ENCODE measurements at places on chromosomes 3 and 15.

- DNase-seq = no peak
Measured at GRCh38 chr3:115332998-115333397, 185.9 kb upstream of the ZBTB20 start.

GRCh38 chr3:58188921-58189451 is 21.8 kb downstream of the DNASE1L3 start:
- DNase-seq = no peak

DNA sequence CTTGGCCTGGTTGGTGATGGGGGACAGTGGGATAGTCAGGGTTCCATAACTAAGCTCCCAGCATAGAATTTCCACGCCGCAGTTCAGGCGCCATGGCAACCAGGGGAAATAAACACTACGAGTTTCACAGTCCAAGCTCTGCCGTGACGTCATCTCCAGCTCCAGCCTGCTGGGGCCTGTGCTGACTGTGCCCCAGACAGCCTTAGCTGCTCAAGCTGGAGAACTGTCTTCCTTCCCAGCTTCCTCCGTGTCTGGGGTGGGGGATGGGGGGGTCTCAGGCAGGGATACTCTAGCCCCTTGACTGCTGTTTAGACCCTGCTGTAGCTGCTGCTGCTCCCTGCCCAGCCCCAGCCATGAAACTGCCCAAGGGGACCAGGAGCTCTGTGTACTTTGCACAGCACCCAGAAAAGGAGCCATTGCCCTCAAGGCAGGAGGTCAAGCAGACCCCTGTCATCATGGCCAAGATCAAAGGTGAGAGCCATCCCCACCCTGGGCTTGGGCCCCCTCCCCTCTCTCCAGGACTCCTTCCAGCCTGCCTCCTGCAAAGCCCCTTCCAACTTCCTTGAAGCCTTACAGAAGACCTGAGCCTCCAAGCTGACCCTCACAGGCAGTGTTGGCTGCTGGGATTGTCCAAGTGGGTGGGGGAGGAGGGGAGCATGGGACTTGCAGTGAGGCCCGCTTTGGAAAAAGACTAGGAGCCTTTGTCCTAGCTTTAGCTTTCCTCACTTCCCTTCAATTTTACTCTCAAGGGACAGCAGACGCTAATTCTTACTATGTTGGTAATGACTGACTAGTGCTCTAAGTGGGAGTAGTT is 11.4 kb upstream of the CSPG4 start:
- DNase-seq = no peak

DNA sequence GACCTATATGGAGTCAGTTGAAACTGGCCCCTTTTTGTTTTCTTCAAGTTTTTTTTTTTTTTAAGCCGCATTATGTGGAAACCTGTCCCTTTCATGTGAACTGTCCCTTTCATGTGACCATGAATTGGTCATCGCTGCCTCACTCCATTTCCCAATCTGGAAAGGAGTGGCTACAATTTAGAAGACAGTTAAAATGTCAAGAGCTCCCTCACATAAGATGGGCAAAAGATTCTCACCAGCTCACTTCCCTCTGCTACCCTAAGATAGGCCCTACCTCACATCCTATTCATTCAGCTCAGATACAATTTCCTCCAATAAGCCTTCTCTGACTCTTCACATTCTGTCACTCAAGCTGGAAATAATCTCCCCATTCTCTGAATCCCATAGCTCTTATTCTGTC is 111.3 kb upstream of the BCL6 start:
- DNase-seq = no peak

DNA sequence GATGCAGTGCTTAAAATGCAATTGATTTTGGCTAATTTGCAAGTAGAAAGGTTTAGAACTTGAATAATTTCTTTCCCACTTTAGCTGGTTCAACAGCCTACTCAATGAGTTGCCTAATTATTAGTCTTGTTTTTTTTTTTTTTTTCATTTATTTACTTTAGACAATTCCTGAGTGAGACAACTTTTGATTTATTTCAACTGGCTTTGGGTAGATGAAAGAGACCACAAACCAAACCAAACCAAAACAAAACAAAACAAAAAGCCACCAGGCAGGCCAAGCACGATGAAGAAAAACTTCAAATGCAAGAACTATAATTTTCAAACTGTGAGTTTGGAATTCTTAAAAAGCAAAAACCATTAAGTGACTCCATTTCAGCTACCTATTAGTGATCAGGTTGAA is 469.9 kb downstream of the GBE1 start:
- no peak for DNase-seq

GRCh38 chr15:77500989-77501388 is 80.3 kb downstream of the HMG20A start:
- DNase-seq = no peak

GRCh38 chr15:75591655-75592364 is 12.7 kb upstream of the PTPN9 start:
- DNase-seq = no peak

DNA sequence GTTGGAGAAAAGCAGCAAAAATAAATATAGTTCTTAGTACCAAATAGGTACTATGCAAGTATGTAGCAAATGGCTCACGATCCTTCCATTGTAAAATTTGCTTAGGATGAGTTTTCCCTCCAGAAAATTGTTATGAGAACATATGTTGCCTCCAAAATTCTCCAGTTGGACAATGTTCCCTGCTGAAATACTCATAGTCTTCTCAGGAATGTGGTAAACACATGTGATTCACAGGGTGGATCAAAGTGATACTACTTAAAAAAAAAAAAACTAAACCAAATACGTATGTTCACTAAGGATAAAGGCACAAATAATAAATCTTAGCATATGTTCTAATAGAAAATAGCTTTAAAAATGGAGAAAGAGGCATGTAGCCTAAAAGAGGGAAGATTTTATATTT is 84.3 kb upstream of the ZNF385D start:
- DNase-seq = no peak

- DNase-seq = no peak
Measured at GRCh38 chr3:11288786-11289637, 16.8 kb downstream of the ATG7 start.

- no peak for DNase-seq
Measured at GRCh38 chr3:60086811-60087210, 1037.0 kb upstream of the CFAP20DC start.

DNA sequence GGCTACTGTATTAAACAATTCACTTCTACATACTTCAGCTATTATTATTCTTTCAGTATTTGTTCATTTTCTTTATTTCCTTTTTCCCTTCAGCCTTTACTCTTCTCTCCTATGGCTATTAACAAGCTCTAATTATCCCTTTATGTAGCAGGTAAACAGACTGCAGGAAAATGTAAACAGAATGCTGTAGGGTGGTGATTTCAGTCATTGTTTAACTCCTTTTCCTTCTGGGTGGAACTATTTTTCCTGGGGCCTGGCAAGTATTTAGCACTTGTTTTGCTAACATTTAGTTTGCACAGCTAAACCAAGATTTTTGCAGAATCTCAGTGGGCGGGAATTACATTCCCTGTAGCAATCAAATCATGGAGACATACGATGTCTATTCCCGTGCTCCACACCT is 14.4 kb downstream of the RARB start:
- DNase-seq = no peak

DNA sequence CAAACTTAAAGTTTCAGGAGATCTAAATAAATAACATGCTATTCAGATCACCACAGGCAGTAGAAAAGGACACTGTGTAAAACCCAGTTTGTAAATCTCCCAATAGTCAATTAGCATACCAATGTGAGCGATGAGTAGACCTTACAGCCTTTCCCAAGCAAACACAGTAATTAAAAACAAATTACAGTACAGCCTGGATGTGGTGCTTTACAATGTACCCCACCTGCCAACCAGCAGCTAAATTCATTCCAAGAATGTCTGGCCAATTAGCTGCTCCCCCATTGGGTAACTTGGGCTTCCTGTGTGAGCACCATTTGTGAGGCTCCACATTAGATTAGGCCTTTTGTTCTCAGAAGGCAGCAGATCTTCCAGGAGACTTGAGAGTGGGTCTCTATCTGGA is 635.0 kb downstream of the TBL1XR1 start:
- DNase-seq = no peak

GRCh38 chr15:67242708-67243111 is 11.8 kb downstream of the AAGAB start:
- no peak for DNase-seq

GRCh38 chr3:162938083-162938482 is 1441.5 kb downstream of the OTOL1 start:
- no peak for DNase-seq

DNA sequence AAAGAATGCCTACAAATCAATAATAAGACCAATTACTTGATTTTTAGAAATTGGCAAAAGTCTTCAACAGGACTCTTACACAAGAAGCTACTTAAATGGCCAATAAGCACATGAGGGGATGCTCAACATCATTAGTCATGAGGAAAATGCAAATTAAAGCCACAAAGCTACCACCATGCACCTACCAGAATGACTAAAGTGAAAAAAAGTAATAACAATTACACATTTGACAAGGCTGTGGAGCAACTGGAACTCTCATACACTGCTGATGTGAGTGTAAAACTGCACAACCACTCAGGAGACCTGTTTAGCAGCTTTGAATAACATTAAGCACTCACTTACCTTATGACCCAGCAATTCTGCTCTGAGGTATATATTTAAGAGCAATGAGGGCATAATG is 68.4 kb downstream of the PPCDC start:
- no peak for DNase-seq

DNA sequence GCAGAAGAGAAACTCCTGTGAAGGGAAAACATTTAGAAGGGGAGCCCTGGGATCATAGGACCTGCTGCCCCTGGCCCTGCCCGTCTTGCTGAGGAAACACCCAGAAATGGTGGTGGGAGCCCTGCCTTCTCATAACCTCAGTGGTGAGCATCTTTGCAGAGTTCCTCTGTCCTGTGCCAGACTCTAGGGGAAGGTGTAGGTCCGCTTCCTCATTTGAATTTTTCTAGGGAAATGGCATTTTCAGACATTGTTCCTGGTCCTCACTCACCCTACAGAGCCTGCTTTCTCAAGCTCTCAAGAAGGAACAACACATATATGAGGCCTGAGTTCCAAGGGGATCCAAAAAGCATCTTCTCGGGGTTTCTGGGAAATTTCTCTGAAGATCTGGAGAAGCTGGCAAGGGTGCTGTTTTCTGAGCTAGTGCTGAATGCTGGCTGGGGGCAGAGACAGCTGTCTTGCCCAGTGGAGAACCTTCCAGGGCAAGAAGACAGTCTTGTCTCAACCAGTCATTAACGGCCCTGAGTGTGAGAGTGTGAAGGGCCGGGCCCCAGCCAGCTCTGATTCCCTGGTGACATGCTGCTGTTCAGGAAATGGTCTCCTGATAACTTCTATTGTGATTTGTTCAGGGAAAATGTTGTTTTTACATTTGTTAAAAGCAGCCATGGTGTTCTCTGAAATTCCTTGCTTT is 283.1 kb upstream of the LRRFIP2 start:
- DNase-seq = no peak

DNA sequence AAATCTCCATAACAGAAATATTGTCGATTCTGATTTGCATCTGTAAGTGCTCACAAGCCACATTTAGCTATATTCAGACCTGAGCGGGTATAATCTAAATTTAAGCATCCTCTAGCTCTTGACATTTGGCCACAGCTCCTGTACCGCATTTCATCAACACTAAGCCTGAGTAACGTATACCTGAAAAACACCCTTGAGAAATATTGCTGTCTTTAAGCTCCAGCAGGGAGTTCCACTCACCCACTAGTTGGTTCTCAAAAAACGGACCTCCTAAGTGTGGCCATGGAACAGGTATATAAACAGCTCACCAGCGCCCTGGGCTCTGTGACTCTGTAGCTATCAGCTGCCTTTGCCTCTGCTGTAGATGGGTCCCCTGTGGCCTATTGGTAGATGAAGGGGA is 80.7 kb downstream of the ABI3BP start:
- no peak for DNase-seq

DNA sequence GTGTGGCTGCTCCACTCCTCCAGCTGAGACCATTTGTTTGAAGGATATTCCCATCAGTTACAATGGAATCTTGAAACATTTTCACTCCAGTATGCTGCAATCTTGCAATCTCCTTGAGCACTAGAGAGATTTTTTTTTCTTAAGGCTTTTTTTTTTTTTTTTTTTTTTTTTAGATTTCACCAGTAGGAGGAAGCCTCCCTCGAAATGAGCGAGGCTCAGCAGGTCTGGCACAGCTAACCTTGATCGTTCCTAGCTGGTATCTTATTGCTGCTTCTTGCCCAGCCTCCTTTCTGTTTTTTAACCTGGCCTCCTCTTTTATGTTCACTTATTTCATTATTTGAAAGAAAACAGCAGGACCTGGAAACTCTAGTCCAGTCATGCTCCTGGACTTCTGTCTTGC is 48.1 kb downstream of the RAP2B start:
- no peak for DNase-seq

DNA sequence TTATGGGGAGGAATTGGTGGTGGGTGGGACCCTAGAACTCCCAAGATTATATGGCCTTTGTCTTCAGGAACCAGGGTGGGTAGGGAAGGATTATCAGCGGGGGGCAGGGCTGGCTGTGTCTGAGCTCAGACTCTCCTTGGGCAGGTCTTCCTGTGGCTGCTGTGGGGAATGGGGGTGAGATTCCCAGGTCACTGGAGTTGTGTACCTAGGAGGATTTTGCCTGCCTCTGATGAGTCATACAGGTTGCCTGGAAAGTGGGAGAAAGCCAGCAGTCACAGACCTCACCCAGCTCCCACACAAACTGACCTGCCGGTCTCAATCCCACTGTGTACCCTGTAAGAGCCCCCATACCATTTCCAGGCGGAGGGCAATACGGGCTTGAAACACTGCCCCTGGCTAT is 209.9 kb upstream of the CNTN3 start:
- DNase-seq = no peak

- no peak for DNase-seq
Measured at GRCh38 chr3:122621112-122621511, 43.7 kb downstream of the PARP15 start.

- DNase-seq = no peak
Measured at GRCh38 chr15:48289628-48290027, 41.6 kb upstream of the DUT start.

DNA sequence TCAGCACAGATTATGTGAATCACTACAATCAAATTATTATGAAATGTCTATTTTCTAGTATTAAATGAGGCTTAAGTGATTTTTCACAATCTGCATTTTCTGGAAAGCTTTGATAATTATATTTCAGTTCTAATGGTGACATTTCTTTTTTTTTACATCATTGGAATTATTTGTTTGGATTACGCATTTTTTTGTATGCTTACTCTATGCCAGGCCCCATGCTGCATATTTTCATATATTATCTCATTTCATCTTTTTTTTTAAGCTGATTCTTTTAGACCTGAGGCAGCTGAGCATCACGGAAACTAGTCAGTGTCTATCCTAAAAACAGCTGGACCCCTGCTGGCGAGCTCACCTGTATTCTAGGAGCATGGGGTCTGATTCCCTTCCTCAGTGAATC is 31.1 kb downstream of the SLCO3A1 start:
- DNase-seq = no peak

- DNase-seq = no peak
Measured at GRCh38 chr3:129481766-129482332, 41.8 kb downstream of the IFT122 start.

- DNase-seq = no peak
Measured at GRCh38 chr3:39249453-39250115, 30.3 kb downstream of the CX3CR1 start.

- no peak for DNase-seq
Measured at GRCh38 chr3:65534805-65535204, 503.9 kb downstream of the MAGI1 start.

Measured in stimulated activated CD8-positive, alpha-beta memory T cell treated with anti-CD3 and anti-CD28 coated beads, Interleukin-4, amount 100 ng/mL, for 4 hours (primary cell).